ENCODE measurements at places on chromosomes 12 and 14. TPM values are rescaled to one million over a fixed set of nuclear protein-coding genes. Genes with fewer than 3 reads are reported as not detected.

RIC8B gene
- 10.4 TPM for total RNA-seq

IAPP gene
- total RNA-seq = not detected

C1QL4 gene
- total RNA-seq = not detected

BDKRB2 gene
- not detected for total RNA-seq

ST8SIA1 gene
- 1.5 TPM for total RNA-seq

DNA sequence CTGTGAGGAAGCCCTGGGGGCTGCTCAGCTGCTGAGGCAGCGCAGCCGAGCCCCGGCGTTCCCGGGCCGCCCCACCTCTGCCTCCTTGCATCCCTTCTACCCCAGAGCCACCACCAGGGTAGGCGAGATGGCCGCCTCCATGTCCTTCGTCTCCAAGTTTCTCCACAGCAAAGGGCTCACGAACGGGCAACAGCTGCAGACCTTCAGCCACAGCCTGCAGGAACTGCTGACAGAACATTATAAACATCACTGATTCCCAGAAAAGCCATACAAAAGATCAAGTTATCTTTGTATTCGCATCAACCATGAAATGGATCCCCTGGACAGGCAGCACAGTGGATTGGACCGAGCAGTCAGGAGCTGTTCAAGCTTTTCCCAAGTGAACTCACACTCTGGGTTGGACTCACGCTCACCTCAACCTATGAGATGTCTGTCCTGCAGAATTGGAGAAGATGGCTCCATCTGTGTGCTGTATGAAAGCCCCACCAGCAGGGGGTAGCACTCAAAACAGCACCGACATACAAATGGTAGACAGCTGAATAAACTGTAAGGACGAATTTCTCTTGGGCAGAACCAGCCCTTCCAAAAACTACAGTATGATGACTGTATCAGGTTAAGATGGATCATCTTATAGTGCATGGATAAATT lies 19.4 kb upstream of the A2M start:
- H3K4me1 ChIP-seq = no peaks in the 10 kb centered on the region
- H3K27ac ChIP-seq = no peak overlapping the region
- peak; percentile 35 for DNase-seq
- no peaks in the 10 kb centered on the region for H3K36me3 ChIP-seq

DNA sequence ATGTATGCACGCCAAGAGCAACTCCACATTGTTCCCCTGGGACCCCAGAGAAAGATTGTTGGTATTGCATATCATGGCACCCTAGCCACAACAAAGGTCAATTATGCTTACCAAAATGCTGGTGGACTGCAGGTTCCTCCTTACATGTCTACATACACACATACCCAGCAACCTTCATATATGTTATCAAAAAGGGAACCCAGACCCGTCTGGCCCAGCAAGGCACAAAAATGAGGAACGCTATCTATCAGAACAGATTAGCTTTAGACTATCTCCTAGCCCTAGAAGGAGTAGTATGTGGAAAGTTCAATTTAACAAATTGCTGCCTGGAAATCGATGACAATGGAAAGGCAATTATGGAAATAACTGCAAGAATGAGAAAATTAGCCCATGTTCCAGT lies 61.5 kb downstream of the DHRS2 start:
- H3K4me3 ChIP-seq = no peak overlapping the region
- H3K27me3 ChIP-seq = peaks cover 24% of the 10 kb centered on the region
- H3K36me3 ChIP-seq = no peaks in the 10 kb centered on the region

DNA sequence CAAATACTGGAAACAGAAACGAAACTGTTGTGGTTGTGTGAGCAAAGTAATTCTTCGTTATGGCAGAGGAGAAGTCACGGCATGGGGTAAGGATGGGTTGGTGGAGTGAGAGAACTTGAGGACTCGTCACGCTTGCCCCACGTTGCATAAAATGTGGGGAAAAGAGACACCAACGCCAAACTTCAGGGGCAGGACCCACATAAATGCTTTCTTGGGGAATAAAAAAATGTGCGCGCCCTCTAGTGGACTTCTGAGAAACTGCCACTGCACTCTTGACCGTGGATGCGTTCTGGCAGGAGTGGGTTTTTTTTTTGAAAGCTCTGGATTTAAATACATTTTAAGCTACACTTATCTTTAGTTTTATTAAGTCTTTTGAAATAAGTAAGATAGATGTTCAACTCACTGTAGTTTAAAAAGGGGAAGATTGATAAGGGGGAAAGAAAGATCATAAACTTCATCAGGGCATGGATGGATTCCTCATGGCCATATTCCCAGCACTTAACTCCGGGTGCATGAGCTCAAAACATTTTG lies 4.1 kb upstream of the IGF1 start:
- no peaks in the 10 kb centered on the region for H3K36me3 ChIP-seq
- peak; percentile 85 for DNase-seq
- H3K27me3 ChIP-seq = no peaks in the 10 kb centered on the region
- peak overlapping the region; percentile 52 for H3K4me3 ChIP-seq
- H3K4me1 ChIP-seq = peaks cover 30% of the 10 kb centered on the region

GRCh38 chr12:108449478-108449877 lies 65.6 kb upstream of the FICD start:
- no peaks in the 10 kb centered on the region for H3K4me1 ChIP-seq
- H3K4me3 ChIP-seq = no peak overlapping the region
- H3K27me3 ChIP-seq = peaks cover 12% of the 10 kb centered on the region
- no peaks in the 10 kb centered on the region for H3K36me3 ChIP-seq
- H3K27ac ChIP-seq = no peak overlapping the region
- no peak for DNase-seq

- H3K27me3 ChIP-seq = peaks cover under 1% of the 10 kb centered on the region
- H3K4me1 ChIP-seq = peaks cover 12% of the 10 kb centered on the region
- H3K36me3 ChIP-seq = no peaks in the 10 kb centered on the region
Measured at GRCh38 chr12:1656902-1657301, 27.9 kb downstream of the WNT5B start.

DNA sequence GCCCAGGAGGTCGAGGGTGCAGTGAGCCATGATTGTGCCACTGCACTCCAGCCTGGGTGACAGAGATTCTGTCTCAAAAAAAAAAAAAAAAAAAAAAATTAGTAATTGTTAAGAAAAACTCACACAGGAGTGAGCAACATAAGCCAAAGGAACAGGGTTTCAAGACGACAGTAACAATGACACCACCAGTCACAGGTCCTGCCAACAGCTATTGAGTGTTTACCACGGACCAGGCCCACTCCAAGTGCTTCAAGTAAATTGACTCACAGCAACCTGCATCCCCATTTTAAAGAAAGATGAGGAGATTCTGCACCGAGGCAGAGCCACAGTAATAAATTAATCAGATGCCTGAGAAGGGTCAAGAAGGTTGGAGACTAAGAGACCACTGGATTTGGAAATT lies 194.5 kb downstream of the DPF3 start:
- no peaks in the 10 kb centered on the region for H3K36me3 ChIP-seq
- H3K4me3 ChIP-seq = no peak overlapping the region
- no peak overlapping the region for H3K27ac ChIP-seq
- no peaks in the 10 kb centered on the region for H3K27me3 ChIP-seq
- DNase-seq = no peak

GRCh38 chr12:51460519-51460918 lies 35.9 kb downstream of the SLC4A8 start:
- no peak overlapping the region for H3K27ac ChIP-seq
- DNase-seq = no peak
- H3K36me3 ChIP-seq = no peaks in the 10 kb centered on the region
- no peak overlapping the region for H3K4me3 ChIP-seq

DNA sequence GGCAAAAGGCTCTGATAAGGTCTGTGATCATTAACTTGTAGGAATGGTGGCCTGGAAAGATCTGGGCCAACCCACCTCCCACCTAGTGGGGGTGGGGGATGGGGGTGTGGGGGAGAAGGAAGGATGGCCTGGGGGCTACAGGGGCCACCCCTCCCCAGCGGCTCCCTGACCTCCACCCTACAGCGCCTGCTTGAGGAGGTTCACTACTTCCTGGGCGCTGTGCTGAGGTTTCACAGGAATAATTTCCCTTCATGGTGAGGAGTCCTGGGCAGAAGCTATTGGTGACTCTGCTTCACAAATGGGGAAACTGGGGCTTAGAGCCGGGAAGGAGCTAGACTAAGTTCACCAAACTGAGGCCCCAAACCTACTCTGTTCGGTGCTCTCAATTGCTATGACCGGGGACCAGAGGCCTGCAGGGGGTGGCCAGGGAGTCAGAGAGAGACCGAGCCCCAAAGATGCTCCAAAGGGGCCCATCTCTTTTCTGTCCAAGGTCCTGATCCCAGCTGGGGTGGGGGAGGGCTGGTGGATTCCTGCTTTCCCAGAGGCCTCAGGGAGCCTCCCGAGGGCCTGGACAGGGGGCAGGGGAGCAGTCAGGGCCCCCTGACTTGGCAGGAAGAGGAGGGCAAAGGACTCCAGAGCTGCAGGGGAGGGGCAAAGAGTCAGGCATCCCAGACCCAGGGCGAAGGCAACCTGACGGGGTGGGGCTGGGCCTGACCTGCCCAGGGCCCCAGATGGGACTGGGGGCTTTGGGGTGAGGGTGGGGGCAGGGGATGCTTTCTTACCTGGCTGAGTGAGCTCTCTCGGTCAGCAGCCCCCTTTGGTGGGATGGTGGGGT lies 1.7 kb downstream of the HNF1A start:
- no peak overlapping the region for H3K27ac ChIP-seq
- no peak for DNase-seq
- H3K4me3 ChIP-seq = no peak overlapping the region
- no peaks in the 10 kb centered on the region for H3K4me1 ChIP-seq
- no peaks in the 10 kb centered on the region for H3K36me3 ChIP-seq
- no peaks in the 10 kb centered on the region for H3K27me3 ChIP-seq

- H3K27me3 ChIP-seq = no peaks in the 10 kb centered on the region
- H3K4me1 ChIP-seq = no peaks in the 10 kb centered on the region
- H3K4me3 ChIP-seq = no peak overlapping the region
- no peak overlapping the region for H3K27ac ChIP-seq
- no peaks in the 10 kb centered on the region for H3K36me3 ChIP-seq
Measured at GRCh38 chr12:38152816-38153736, 163.5 kb upstream of the ALG10B start.

GRCh38 chr14:21103411-21103709 lies 2.5 kb downstream of the TMEM253 start:
- peak overlapping the region; percentile 90 for H3K27ac ChIP-seq
- H3K4me1 ChIP-seq = peaks cover 39% of the 10 kb centered on the region
- H3K27me3 ChIP-seq = no peaks in the 10 kb centered on the region
- no peaks in the 10 kb centered on the region for H3K36me3 ChIP-seq
- DNase-seq = no peak

DNA sequence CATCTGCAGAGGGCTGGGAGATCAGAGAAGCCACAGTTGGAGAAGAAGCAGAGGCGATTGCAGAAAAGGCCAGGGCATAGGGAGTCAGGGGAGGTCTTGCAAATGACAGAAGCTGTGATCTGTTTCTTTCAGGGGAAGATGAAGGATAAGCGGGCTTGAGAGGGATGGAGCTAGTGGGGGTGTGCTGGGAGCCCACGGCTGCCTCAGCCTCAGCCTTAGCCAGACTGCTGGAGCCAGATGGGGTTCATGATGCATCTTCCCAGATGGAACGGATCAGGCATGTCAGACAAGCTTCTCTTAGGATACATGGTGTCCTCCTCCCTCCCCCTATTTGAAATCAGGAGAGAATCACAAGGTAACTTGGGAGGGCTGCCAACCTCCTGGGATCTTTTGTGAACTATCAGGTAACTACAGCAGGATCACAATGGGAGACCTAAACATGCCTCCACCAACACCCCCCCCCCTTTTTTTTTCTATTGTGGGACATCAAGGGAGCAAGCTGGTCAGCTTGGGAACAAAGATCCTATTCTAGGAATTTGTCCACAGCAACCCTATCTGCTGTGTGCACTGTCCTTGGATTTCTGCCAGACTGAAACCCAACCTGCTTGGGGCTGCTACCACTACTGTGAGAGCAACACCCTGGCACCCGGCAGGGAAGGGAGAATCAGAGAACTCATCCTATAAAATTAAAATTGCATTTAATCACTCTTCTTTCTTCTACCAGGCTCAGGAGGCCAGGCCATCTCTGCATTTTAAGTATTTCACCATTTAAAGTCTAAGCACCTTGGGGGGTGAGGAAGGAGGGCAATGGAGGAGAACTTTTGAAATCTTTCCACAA lies 10.7 kb upstream of the ATP2A2 start:
- no peak overlapping the region for H3K4me3 ChIP-seq
- H3K4me1 ChIP-seq = no peaks in the 10 kb centered on the region
- H3K27ac ChIP-seq = no peak overlapping the region
- peaks cover 3% of the 10 kb centered on the region for H3K27me3 ChIP-seq
- no peaks in the 10 kb centered on the region for H3K36me3 ChIP-seq

DNA sequence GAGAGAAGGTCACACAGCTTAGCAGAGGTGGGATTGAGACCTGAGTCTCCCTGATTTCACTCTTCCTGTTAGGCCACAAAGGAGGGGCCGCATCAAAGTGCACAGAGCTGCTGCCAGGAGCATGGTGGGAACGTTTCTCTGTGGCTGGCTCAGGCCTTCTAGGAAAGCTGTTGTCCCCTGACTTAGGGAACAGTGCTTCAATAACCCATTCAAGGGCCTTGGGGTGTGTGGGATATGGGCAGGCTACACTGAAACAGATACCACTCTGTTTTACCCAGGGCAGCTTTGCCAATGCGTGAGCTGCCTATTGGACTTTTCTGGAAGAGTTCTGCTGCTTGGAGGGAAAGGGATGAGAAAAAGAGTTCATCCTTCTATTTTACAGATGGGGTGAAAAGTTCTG lies 110.0 kb downstream of the ADCK1 start:
- DNase-seq = no peak
- no peak overlapping the region for H3K4me3 ChIP-seq
- no peak overlapping the region for H3K27ac ChIP-seq
- H3K4me1 ChIP-seq = no peaks in the 10 kb centered on the region
- no peaks in the 10 kb centered on the region for H3K27me3 ChIP-seq
- H3K36me3 ChIP-seq = peaks cover 12% of the 10 kb centered on the region

DNA sequence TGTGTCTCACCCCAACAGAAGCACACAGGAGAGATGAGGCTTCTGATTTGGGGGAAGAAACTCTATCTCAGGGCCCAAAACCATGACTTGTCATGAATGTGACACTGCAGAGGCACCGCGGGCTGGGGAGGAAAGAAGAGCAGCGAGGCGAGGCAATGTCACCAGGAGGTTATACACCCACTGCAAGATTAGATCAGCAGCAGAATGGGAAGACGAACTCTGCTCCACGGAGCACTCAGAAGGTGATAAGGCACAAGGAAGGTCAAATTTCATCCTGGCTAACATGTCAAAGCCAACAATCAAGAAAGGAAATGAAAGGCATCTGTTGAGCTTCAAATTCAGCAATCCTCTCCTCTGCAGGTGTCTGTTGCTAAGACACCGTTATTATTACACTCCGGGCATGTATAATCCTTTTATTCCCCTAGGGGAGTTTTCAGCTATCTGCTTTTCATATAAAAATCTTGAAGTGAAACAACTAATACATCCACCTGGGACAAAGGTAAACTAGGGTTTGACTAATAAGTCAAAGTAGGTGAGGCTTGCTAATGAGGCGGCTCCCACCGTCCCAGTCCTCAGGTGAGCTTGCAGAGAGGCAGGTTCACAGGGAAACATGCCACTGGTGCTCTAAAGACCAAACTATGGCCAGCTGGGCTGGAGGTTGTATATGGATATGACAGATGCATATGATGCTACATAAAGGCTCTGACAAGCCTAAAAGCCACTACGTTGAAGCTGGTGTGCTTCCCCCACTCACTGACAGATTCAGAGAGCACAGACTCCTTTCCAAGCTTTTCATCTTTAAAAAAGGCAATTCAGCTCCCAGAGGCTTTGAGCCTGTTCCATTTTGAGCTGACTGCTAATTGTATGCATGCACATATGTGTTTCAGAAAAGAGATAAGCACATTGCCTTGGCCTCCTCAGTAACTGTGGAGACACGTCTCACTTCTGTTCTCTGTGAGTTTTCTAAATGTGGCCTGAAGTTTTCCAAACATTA lies 221.2 kb downstream of the NELL2 start:
- peaks cover 35% of the 10 kb centered on the region for H3K4me1 ChIP-seq
- H3K27me3 ChIP-seq = no peaks in the 10 kb centered on the region
- H3K36me3 ChIP-seq = peaks cover 24% of the 10 kb centered on the region
- H3K4me3 ChIP-seq = no peak overlapping the region
- peak; percentile 24 for DNase-seq
